ENCODE measurements at places on chromosomes 1 and 21.

GRCh38 chr1:47178020-47178419, 11.8 kb downstream of the PDZK1IP1 start:
- no peak for DNase-seq

DNA sequence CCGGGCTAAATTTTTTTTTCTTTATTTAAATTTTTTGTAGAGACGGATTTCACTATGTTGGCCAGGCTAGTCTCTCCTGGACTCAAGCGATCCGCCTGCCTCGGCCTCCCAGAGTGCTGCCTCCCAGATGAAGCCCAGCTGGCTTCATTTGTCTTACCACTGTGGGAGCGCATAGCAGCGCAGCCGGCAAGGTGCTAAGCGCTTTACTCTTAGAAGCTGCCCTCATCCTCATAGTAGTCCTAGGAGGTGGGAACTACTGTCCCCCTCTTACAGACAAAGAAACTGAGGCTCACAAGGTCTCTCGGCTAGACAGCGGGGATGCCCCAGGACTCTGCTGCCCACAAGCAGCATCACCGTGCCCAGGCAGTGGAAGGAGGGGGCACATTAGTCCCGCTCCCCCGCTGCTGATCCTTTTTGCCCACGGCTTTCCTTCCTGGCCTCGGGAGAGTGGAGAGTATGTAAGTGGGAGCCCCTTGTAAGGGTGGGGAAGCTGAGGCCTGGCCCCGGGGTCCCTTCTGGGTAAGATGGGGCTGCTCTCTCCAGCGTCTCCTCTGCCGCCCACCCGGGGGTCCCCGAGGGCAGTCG, 726 bp downstream of the TMEM54 start:
- DNase-seq = no peak

DNA sequence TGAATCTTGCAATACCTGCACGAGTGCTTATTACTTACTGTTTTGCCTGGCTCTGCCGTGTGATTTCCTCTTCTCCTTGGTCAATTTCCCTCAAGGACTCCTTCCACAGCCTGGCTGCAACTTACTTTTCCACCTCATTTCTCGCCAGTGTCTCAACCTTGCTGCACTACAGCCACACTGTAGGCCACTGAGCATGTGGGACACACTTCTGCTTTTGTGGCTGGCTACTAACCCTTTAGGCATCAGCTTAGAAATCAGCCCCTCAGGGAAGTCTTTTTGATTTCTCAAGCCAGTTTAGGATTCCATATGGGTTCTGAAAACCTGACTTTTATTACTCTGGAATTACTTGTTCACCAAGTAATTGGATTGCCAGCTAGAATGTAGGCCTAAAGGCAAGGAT, 5.2 kb upstream of the DMRTB1 start:
- DNase-seq = no peak

GRCh38 chr1:182259229-182259872, 132.2 kb downstream of the GLUL start:
- no peak for DNase-seq

GRCh38 chr1:37123276-37124115, 89.2 kb upstream of the GRIK3 start:
- DNase-seq = no peak

- DNase-seq = no peak
These were observed 2.5 kb upstream of the PLEKHM2 start for GRCh38 chr1:15681349-15682292.

DNA sequence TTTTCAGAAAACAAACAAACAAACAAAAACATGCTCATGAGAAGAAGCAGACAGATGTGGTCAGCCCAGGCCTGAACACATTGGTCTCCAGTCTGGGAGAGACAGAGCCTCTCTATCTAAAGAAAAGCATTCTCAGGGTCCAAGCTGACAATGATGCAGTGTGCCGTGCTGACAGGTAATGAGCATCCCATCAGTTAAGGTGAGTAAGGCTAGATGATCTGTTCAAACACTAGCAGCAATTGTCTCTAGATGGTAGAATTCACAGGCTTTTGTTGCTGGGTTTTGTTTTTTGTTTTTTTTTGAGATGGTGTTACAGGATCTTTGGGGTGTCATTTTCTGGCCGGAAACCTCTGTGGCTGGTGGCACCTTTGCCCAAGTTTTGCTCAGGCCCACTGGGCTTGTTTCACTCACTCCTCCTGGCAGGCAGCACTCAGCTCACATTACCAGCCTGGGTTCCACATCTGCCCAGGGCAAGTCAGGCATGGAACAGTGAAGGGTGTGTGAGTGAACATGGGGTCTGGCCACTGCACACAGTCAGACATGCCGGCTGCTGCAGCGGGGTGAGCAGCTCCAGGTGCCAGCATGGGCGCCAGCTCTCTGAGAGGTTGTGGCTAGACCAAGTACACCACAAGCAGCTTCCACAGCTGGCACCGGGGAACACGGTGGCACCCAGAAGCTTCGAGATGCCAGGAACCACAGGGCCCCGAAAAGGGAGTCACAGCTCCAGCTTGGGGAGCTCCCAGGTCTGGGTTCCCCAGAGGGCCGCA, 2.5 kb upstream of the C1QA start:
- no peak for DNase-seq

DNA sequence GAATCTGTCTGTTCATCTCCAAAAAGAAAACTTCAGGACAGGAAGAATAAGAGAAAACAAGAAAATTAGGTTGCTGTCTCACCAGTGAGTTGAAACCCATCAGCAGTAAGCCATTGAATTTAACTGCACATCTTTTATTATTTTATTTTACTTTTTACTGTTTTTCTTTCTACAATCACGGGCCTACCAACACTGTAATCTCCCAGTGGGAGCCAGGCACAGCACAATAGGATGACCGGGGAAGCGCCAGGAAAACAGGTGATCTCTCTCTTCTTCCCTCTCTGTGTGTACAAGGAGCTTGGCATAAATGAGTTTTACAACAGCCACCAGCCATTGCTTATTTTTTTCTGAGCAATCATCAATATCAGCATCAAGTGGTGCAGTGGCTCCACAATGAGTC, 113.1 kb upstream of the ESRRG start:
- no peak for DNase-seq

DNA sequence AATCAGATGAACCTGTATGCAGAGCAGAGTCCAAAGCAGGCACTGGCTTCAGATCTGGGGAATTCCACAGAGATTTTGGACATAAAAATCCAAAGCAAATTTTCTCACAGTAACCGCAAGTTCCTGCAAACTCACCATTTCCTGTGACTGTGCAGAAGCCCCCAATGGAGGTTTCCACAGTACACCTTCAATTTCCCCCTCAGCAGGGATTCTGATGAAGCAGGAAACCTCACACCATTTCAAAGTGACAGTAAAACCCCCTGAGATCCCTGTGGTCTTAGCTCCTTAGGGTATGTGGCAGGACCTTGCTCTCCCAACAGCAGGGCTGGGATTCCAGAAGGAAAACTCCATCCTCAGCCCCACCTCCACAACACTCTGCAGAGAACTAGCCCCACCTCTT, 6.0 kb upstream of the TGFBR3 start:
- no peak for DNase-seq
